Small intestine (tissue), 16 donors: ENCODE measurements at places on chromosomes 3 and 15. TPM values are rescaled to one million over a fixed set of nuclear protein-coding genes. Genes with fewer than 3 reads are reported as not detected.

Gene MESP1
- polyA plus RNA-seq, result 1.1 TPM

Gene LRRIQ4
- not detected for polyA plus RNA-seq

GRCh38 chr15:29364426-29365078, 94.9 kb upstream of the NSMCE3 start:
- DNase-seq, result no peak

- no peak for DNase-seq
These were observed 85.8 kb downstream of the PPCDC start for GRCh38 chr15:75109021-75109735.

DNA sequence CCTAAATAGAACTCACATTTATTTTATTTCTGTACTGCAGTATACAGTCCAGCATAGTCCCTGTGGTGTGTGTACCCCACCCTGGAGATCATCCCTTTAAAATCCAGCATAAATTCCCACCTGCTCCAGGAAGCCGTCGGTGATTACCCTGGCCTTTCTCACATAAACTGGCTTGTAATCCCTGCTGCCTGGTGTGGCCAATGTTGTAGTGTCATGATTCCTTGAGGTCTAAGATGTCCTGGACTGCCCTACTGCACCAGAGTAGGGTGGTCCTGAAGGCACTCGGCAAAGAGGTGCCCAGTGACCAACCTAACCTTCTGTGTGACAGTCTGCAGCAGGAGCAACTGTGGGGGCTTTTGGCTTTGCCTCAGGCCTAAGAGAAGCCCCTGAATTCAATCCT, 58.9 kb downstream of the ITGA11 start:
- no peak for DNase-seq

- no peak for DNase-seq
These were observed 121.2 kb upstream of the PLXND1 start for GRCh38 chr3:129727707-129728106.
